ENCODE measurements at places on chromosomes 6 and 20.
A peak's percentile ranks its signal among the peaks of the same experiment; 100 is the strongest.

DNA sequence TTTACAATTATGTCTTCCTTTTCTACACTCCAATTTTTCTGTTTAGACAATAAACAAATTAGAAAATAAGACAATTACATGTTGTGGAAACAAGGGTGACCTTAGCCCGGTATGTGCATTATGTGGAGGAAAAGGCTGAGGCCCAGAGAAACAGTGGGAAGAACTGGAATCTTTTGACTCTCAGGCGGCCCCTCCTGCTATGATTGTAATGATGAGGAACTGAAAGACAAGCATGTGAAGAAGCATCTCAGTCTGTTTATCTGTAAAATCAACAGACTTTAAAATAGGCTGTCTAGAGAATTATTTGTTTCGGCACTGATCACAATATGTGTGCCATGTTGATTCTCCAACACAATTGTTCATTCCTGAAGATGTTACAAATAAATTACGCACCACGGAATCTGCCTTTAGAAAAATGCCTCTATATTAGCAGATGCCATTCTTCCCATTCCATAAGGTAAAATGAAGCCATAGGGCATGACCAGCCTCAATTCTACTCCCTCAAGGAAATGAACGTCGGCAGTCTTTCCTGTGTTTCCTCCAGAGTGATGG, 1201.6 kb upstream of the CITED2 start:
- H3K4me3 ChIP-seq: no peak overlapping the region
- no peaks in the 10 kb centered on the region for H3K4me1 ChIP-seq
- H3K27me3 ChIP-seq: no peaks in the 10 kb centered on the region

DNA sequence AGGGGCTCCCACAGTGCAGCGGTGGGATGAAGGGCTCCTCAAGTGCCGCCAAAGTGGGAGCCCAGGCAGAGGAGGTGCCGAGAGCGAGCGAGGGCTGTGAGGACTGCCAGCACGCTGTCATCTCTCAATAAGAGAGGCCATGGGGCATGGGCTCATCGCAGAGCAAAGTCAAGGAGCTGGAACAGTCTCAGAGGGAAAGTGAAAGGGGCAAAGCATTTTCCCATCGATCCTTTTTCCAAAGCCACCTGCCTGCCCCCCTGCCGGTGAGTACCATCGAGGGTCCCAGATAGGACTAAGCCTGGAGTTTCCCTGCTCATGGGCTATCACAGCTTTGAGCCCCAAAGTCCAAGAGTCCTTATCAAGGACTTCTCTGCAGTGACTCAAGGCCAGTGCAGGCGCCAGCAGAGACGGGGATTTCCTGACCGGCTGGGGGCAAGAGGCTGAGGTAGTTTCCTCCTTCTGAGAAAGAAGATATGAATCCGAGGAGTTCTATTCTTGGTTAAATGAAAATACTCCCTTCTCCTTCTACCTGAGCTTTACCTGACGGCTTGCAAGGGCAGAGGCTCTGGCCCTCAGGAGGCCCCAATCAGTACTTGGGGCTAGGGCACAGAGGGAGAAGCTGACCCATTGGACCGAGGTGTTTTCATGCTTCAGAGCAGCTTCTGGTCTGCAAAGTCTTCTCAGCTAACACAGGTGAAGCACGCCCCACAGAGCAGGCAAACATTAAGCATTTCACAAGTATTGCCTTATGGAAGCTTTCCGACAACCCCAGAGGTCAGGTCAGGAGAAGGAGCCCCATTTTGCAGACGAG, 22.6 kb downstream of the ETV7 start:
- H3K27ac ChIP-seq: no peak overlapping the region
- H3K4me3 ChIP-seq: no peak overlapping the region
- no peaks in the 10 kb centered on the region for H3K36me3 ChIP-seq
- no peaks in the 10 kb centered on the region for H3K27me3 ChIP-seq
- H3K4me1 ChIP-seq: no peaks in the 10 kb centered on the region

- H3K36me3 ChIP-seq: no peaks in the 10 kb centered on the region
- no peaks in the 10 kb centered on the region for H3K27me3 ChIP-seq
- H3K4me3 ChIP-seq: no peak overlapping the region
- H3K27ac ChIP-seq: no peak overlapping the region
These were observed 206.6 kb upstream of the CST7 start for GRCh38 chr20:24742436-24742835.

GRCh38 chr20:18001131-18001921, 32.5 kb downstream of the MGME1 start:
- no peaks in the 10 kb centered on the region for H3K36me3 ChIP-seq
- no peak overlapping the region for H3K27ac ChIP-seq
- H3K4me3 ChIP-seq: no peak overlapping the region

GRCh38 chr20:60510356-60510755, 552.1 kb downstream of the CDH26 start:
- peaks cover 29% of the 10 kb centered on the region for H3K4me1 ChIP-seq
- H3K27ac ChIP-seq: no peak overlapping the region
- no peak for DNase-seq

GRCh38 chr6:137015943-137016342, 28.8 kb downstream of the IL20RA start:
- H3K27me3 ChIP-seq: no peaks in the 10 kb centered on the region
- DNase-seq: no peak
- H3K4me3 ChIP-seq: no peak overlapping the region
- H3K36me3 ChIP-seq: no peaks in the 10 kb centered on the region
- no peaks in the 10 kb centered on the region for H3K4me1 ChIP-seq

DNA sequence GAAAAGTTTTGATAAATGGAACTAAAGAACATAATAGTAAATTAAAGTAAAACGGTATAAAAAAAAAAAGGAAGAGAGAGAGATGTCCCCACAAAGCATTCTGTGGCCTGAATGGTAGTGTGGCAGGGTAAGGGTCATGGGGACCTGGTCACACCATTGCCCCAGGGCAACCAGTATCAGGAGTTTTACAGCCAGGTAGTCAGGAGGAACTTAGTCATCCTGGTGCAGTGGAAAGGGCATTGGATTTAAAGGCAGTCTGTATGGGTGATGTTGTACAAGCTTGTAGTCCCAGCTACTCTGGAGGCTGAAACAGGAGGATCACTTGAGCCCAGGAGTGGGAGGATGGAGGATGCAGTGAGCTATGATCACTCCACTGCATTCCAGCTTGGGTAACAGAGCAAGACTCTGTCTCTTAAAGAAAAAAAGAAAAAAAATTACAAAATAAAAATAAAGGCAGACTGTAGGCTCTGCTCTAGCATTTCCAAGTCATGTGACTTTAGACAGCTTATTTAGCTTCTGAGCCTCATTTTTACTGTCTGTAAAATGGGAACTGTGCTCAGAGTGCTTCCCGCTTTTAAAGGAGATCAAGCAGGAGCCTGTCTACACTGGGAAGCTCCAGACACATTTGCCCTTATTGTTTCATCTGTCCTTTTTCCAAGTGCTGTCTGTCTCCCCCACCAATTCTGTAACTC, 112.8 kb upstream of the ARMC2 start:
- no peak overlapping the region for H3K4me3 ChIP-seq
- H3K36me3 ChIP-seq: no peaks in the 10 kb centered on the region
- H3K27me3 ChIP-seq: peaks cover 10% of the 10 kb centered on the region
- no peak for DNase-seq

DNA sequence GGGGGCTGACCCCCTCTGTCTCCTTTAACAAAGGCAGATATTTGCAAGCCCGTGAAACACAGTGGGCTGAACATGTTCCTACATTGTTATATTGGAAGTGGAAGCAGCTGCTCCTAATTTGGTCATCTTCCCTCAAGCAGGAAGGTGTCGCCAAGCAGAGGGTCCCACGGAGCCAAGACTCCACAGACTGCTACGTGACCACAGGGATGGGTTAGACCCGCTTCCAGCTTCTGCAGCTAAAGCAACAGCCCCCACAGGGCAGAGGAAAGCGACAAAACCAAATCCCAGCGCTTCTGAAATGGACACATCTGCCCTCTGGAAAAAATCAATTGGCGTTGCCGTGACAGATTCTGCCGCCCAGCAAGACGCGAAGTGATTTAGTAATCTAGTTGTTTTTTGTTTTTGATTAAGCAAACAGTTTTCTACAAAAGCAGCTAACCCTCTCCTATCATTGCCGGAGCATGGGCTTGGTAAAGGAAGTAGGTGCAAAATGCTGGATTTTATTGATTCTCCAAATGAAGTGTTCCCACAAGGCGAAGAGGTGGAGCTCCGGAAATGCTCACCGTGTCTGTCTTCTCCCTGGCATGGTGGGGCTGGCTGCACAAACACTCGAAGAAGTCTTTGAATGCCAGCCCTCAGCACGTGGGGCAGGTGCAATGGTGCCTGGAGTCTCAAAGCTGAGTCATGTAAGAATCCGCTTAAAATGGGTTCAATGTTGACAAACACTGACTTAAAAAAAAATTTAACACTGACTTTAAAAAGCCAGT, 79.4 kb upstream of the FRMD1 start:
- no peak overlapping the region for H3K27ac ChIP-seq
- no peak overlapping the region for H3K4me3 ChIP-seq

- no peaks in the 10 kb centered on the region for H3K36me3 ChIP-seq
- H3K4me1 ChIP-seq: peaks cover 6% of the 10 kb centered on the region
- peak; percentile 62 for DNase-seq
- H3K27me3 ChIP-seq: no peaks in the 10 kb centered on the region
- no peak overlapping the region for H3K27ac ChIP-seq
These were observed 102.8 kb downstream of the MOXD1 start for GRCh38 chr6:132298344-132298949.

DNA sequence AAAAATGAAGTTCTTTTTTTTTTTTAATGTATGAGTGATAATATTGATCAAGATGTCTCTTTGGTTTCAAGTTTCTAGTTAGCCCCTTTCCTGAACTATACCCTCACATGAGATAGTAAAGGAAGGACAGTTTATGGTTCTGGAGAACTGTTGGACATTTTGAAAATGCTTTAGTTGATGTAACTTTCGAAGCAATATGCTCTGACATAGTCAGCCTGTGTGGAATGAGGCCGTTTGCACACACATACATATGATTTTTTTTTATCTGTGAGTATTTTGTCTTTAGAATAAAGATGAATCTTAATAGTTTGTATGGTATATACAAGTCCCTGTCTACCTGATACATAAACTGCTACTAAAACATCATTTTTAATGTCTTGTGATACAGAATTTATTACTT, 177.0 kb downstream of the ARID1B start:
- DNase-seq: no peak
- H3K4me1 ChIP-seq: peaks cover 20% of the 10 kb centered on the region
- no peak overlapping the region for H3K27ac ChIP-seq
- H3K4me3 ChIP-seq: no peak overlapping the region
- no peaks in the 10 kb centered on the region for H3K27me3 ChIP-seq

DNA sequence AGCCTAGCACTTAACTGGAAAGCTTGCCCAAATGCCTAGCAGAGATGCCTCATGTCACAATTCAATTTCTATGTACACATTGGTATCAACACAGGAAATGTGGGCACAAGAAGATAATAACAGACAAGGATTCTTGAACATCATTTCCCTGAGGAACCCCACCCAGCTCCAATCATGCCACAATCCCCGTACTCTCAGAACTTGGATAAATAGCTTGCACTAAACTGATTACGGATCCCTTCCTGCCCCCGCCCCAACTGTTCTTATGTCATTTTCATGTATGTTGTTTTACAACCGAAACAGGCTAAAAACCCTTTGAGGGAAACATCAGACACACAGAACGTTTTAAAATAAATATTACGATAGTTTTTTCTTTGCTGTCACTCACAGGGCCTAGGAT, 87.1 kb downstream of the BACH2 start:
- H3K36me3 ChIP-seq: no peaks in the 10 kb centered on the region
- H3K4me1 ChIP-seq: peaks cover 23% of the 10 kb centered on the region
- no peak for DNase-seq
- no peak overlapping the region for H3K27ac ChIP-seq

DNA sequence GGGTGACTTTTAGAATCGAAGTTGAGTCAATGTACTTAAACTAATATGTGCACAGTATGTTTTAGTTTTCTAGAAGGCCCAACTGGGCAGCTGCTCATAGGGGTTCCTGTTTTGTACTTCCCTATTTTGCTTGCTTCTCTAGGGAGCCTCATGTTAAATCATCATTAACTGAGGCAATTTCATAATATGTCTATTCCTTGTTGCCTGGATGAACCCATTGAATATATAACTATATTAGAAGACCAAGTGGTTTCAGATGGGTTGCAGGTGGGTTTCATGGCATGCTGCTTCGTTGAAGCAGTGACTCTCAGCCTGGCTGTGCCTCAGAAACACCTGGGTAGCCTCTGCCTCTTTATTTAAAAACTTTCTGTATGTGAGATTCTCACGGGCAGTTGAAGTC, 22.2 kb downstream of the CARMIL1 start:
- H3K4me3 ChIP-seq: no peak overlapping the region
- no peak overlapping the region for H3K27ac ChIP-seq

DNA sequence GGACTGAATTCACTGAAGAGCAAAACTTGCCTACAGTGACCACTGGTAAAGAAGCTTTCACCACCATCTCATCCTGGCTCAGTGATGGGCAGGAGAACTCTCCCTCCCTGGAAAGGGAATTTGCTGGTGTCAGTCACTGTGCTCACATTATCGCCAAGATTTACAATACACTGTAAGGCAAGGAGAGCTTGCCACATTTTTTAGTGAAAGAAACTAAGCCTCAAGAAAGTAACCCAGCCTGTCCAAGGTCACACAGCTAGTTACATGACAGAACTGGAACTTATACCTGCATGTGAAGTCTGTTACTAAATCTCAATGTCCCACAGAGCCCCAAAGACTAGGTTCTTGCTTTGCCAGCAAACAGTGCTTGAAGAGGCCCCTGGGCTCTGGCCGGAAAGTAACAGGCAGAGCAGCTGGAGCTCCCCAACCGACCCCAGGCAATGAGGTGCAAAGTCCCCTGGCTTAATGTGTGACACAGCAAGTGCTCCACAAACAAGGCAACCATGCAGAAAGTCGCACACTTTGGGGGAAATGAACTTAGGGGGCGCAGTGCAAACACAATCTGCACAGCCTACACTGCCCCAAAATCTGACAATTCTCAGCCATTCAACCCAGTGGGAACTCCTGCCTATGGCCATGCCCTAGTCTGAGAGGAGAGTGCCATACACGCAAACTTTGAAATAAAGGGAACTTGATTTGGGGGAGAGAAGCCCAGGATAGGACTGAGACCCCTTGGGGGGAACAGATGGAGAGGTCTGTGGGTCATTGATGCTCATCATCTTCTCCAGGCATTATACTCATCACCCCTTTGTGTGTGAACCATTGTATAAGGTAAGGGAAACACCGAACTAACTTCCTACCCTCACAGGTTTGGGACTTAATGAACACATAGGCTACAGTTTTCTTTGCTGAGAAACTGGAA, 1.9 kb downstream of the BCL2L1 start:
- no peaks in the 10 kb centered on the region for H3K36me3 ChIP-seq
- no peak for DNase-seq
- peaks cover 41% of the 10 kb centered on the region for H3K4me1 ChIP-seq
- peak overlapping the region; percentile 68 for H3K4me3 ChIP-seq
- no peaks in the 10 kb centered on the region for H3K27me3 ChIP-seq

GRCh38 chr6:134515986-134516385, 198.1 kb upstream of the SGK1 start:
- no peak overlapping the region for H3K27ac ChIP-seq
- H3K27me3 ChIP-seq: no peaks in the 10 kb centered on the region
- H3K36me3 ChIP-seq: no peaks in the 10 kb centered on the region
- no peak overlapping the region for H3K4me3 ChIP-seq

- H3K27me3 ChIP-seq: no peaks in the 10 kb centered on the region
- H3K4me1 ChIP-seq: peaks cover 5% of the 10 kb centered on the region
- H3K4me3 ChIP-seq: no peak overlapping the region
- H3K27ac ChIP-seq: no peak overlapping the region
- no peak for DNase-seq
These were observed 389.7 kb upstream of the JARID2 start for GRCh38 chr6:14856177-14856576.

GRCh38 chr6:142631517-142632385, 313.2 kb downstream of the HIVEP2 start:
- H3K27ac ChIP-seq: no peak overlapping the region
- no peaks in the 10 kb centered on the region for H3K4me1 ChIP-seq
- H3K36me3 ChIP-seq: no peaks in the 10 kb centered on the region
- H3K4me3 ChIP-seq: no peak overlapping the region
- H3K27me3 ChIP-seq: no peaks in the 10 kb centered on the region

Data from neural progenitor cell (in vitro differentiated cells).